ENCODE measurements at places on chromosomes 2 and 18.

- DNase-seq: no peak
Observed at GRCh38 chr2:48316753-48317750, 212.9 kb upstream of the STON1 start.

DNA sequence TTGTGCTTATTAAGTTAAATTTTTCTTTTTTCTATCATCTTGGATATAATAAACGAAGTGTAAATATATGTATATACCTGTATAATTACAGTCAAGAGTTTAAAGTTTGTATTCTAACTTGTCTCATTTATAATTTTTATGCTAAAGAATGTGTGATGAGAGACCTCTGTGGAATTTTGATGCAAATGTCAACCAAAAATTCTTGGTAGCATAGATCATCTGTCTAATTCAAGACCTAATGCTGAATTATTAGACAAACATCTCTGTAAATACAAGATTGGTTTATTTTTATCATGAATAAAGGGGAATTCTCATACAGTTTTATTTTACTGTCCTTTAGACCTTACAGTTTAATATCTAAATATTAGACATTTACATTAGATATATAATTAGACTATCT, 149.2 kb upstream of the VWC2L start:
- DNase-seq: no peak

GRCh38 chr2:66344087-66344663, 90.8 kb upstream of the MEIS1 start:
- no peak for DNase-seq

DNA sequence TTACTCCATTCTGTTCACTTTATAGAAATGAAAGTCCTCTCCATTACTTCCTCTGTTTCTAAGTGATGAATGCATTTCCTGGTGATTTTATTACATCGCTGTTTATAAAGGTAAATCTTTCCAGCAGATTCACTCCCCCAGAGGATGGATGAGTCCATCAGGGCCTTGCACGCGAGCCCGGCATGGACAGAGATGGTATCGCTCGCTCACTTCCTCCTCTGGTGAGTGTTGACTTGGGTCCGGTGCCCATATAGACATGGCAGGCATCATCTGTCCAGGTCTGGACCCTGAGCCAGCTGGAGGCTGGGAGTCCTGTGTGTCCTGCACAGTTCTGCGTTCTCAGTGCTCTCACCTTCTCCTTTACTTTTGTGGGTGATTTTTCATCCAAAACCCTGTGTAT, 733.6 kb upstream of the SALL3 start:
- DNase-seq: no peak

- DNase-seq: no peak
Observed at GRCh38 chr2:16198166-16198912, 258.0 kb downstream of the MYCN start.

- DNase-seq: no peak
Observed at GRCh38 chr2:88108796-88109195, 19.1 kb downstream of the FABP1 start.

- no peak for DNase-seq
Observed at GRCh38 chr18:36496022-36496421, 198.5 kb downstream of the FHOD3 start.

DNA sequence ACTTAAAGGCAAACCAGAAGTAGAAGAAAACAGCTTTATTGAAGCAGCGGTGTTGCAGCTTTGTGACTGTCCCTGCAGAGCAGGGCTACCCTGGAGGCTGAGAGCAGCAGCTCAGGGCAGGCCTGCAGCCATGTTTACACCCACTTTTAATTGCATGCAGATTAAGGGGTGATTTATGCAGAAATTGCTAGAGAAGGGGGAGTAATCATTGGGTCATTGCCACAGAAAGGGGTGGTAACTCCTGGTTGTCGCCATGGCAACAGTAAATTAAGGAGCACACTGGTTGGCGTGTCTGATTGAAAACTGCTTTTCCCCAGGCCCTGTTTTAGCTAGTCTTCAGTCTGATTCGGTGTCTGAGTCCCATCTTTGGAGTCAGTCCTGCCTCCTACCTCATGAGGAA, 195.4 kb upstream of the HDAC4 start:
- DNase-seq: no peak
